Hematopoietic multipotent progenitor cell treated with erythropoietin and hydrocortisone succinate and interleukin-3 and kit ligand, for 4 days (in vitro differentiated cells): ENCODE measurements at places on chromosomes 7 and 10.

GRCh38 chr10:70084189-70084588 is 31.5 kb downstream of the MACROH2A2 start:
- DNase-seq: peak; percentile 32

GRCh38 chr10:932589-932988 is 1.1 kb upstream of the LARP4B start:
- DNase-seq: no peak

DNA sequence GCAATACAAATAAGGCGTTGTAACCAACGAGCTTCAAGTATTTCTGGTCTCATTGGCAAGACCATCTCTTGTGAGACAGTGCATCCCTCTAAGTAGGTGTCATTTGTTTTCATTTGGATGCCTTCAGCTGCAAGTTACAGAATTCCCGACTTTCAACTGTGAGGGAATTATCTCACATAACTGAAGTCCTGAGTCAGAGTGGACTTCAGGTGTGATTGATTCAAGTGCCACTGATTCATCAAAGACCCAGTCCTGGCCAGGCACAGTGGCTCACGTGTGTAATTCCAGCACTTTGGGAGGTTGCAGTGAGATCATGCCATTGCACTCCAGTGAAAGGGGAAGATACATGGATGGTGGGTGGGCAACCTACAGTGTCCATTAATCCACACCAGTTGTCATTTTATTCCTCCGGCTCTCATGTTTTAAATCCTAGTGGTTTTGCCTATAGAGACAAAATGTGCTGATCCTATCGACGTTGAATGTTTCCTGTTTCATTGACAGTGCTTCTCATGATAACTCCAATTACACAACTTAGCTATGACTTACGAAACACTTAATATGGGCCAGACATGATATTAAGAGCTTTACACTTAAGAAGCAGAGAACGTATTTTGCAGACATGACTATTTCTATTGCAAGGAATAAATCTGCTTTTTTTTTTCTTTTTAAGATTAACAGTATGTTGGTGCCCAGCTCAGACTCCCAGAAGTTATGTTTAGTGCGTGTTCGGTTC is 268.0 kb downstream of the FRMD4A start:
- DNase-seq: peak; percentile 50

DNA sequence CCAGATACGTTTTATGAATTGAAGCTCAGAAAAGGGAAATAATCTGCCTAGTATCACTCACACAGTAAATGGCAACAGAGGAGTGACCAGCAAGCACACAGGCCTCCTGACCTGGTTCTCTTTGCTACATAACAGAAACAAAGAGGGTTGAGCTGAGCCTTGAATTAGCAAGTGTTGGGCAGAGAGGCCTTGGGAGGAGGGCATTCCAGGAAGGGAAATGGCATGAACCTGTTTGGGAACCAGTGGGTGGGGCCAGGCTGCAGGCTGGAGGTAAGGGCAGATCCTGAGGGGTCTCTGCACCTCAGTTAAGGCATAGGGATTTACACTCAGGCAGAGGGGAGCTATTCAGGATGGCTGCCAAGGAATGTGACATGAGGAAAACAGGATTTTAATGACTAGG is 24.8 kb upstream of the CYCS start:
- no peak for DNase-seq

DNA sequence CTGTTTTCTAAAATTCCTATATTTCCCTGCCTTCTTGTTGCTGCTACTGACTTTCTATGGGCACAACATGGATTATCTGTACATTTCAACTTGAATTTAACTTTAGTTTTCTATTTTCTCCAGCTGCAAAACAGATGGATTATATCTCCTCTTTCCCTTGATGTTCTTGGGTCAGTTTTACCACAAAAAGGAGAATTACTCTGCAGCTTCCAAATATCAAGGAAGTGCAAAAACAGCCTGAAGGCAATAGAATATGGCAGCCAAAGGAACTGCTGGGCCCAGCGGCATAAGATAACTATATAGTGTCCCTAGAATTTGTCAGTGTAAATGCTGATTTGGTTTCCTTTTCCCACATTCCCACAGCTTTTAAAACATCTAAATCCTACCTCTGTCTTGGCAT is 29.1 kb downstream of the CPED1 start:
- no peak for DNase-seq

DNA sequence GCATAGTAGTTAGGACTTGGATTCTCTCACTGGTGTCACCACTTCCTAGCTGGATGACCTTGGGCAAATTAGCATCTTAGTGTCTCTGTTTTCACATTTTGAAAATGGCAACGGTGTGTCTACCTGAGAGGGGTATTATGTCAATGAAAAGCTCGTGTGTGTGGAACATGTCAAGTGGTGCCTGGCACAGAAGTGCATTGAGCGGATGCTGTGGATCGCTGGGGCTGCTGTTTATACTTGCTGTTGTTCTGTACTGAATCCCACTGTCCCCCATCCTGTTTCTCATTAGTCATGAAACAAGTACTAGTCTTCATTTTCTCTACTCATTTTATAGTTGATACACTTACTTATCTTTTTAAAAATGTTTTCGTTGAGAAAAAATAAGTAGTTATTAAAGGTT is 26.1 kb downstream of the RBM33 start:
- no peak for DNase-seq

- DNase-seq: no peak
Measured at GRCh38 chr10:78441694-78442093, 408.0 kb downstream of the RPS24 start.

GRCh38 chr10:32232378-32232777 is 114.6 kb downstream of the EPC1 start:
- no peak for DNase-seq

DNA sequence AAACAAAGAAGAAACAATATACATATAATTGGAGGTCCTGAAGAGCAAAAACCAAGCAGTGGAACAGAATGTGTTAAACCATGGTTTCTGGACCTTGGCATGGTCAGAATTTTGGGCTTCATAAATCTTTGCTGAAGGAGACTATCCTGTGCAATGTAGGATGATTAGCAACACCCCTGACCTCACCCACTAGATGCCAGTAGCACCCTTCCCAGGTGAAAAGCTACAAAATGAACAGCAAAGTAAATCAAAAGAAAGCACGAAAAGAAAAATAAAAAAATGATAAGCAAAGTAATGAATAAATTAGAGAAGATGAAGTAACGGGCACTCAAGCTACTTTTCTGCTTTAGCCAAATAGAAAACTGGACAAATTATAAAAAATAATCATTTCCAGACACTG is 19.2 kb upstream of the ZPBP start:
- DNase-seq: no peak

GRCh38 chr10:67770537-67770936 is 67.5 kb downstream of the DNAJC12 start:
- DNase-seq: no peak

DNA sequence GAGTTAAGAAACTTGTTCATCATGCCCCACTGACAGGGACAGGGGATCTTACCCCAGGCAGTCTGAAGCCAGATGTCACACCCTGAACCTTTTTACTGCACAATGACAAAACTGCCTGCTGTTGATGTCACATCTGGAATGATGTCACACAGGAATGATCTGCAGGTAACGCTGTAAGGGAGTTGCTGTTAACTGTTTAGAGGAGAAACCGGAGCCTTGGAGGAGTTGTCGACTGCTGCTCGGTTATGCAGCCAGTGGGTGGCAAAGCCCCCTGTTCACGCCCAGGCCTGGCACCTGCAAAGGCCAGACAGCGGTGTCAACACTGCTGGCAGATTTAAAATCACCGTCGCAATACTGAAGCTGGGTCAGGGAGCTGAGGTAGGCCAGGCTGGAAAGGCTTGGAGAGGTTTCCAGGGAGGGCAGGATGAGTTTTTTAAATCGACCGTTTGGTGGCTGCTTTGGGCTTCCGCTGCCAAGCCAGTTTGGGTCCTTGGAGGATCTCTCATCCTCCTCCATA is 10.0 kb upstream of the SLIT1 start:
- DNase-seq: no peak

- DNase-seq: no peak
Measured at GRCh38 chr7:24721481-24722001, 35.7 kb downstream of the GSDME start.

DNA sequence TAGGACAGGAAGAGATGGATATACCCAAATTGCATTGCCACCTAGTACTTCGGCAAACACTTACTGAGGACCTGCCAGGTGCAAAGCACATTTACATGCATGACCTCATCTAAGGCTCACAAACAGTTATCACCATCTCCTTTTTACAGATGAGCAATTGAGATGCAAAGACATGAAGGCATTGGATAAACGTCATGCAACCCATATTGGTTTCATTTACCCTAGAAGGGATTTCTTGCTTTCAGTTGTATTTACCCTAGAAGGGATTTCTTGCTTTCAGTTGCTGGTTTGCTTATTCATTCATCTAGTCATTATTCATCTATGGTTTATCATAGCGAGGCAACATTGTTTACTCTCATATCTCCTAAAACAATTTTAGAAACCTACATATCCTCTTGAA is 52.2 kb downstream of the STEAP1B start:
- no peak for DNase-seq

GRCh38 chr7:21886396-21886795 is 59.3 kb downstream of the CDCA7L start:
- no peak for DNase-seq

GRCh38 chr7:70738151-70738885 is 393.6 kb upstream of the GALNT17 start:
- no peak for DNase-seq

DNA sequence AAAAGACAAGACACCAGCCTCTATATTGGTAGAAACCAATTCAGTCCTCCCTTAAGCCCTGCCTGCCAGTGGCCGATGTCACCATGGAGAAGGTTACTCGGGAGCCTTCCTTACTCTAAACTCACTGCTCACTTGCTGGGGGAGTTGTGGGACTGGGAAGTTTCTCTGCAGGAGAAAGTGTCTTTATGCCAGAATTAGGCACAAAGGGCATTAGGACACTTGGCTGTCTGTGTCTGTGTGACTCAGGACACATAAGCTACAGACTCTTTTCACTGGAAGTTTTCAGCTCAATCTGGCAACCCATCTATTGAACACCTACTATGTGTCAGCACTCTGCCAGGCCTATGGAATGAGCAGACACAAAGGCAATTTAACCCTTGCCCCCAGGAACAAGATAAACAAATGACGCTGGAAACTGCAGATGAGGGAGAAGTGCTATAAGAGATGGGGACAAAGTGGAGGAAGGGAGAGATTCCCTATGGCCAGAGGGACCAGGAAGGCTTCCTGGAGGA is 49.5 kb upstream of the CACUL1 start:
- no peak for DNase-seq

DNA sequence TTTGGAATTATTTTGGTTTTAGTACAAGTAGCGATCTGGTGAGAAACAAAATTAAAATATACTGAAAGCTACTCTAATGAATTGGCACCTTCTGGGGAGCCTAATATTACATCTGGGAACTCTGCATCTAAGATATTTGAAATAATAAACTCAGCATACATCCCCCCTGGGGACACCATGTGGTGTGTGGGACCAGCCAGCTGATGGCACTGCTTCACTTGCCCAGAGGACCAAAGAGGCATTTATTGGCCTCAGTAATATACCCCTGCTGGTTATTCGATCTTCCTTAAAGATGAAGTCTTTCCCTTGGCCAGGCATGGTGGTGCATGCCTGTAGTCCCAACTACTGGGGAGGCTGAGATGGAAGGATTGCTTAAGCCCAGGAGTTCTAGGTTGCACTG is 195.1 kb upstream of the AUTS2 start:
- DNase-seq: peak; percentile 73

DNA sequence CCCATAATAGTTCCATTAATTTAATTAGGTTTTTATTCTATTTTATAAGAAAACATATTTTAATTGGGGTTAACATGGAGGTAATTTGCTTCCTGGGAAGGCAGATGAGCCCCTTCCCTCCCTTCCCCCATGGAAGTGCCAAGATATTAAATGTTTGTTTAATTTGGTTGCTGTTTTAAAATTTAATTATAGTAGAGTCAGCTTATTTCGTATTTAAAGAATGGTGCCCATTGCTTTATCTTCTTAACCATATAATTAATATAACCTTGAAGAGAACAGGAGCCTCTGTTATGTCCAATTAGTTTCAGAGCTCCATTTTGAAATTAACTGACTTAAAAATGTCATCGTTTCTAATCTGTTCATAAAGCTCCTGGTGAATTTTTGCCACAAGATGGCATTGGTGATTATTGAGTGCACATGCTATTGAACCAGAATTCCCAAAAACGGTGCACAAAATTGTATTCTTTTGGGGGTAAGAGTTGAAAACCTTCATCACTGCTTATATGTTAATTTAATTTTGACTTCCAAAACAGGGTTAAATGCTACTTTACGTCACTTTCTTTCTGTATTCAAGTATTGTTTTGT is 26.0 kb downstream of the KLHDC10 start:
- DNase-seq: no peak

GRCh38 chr7:4014346-4015050 is 667.6 kb upstream of the FOXK1 start:
- DNase-seq: no peak

DNA sequence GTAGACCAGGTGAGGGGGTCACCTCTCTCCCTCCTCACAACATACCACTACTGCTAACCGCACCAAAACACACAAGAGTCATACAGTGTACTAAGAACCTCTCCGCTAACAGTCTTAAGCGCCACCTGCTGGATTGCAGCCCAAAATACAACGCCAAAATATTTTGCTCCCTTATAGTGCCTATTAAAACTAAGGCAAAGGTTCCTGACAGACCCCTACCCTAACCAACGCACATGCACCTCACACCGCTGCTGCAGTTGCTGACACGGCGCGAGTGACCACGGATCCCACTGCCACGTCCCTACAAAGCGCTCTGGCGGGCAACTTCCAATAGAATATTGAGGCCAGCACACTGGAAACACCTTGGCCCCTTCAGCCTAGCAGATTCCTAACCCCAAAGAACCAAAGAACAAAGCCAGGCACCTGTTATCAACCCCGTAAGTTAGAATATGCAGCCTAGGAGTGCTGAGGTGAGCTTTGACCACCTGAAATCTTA is 563.6 kb upstream of the SEMA3D start:
- DNase-seq: peak; percentile 71

DNA sequence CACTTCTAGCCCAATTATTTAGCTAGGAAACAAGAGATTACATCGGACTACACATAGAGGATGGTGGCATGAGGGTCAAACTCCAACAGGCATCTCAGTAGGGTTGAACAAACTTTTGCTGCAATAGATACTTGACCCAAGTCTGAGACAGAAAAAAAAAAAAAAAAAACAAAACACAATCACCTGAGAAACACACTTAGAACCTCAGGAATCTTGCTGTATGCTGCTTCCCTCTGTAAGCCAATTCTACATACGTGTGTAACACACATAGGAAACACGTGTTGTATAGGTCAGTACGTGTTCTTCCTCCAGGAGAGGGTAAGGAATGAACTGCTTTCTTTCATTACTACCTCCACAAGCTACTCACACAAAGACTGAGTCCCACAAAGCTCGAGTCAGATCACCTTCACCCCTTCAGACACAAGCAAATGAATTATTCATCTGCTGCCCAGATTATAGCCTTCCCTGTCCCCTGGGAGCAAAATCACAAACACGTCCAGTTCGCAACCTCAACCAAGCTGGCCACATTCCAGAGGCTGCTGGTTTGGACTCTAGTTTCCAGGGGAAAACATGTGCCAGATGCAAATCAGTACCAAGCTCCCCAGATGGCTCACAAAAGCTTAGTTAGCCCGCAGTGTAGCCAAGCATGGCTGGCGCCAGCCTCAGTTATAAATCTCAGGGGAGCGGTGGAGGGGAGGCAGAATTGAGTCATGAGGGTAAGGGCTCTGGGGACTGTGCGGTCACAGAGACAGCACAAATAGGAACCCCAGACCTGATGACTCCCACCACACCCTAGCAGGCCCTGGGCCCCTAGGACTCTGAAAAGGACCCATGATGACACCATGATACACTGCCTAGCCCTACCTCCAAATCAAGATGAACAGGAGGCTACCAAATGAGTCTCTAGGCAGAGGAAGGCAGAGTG is 15.1 kb downstream of the PSAP start:
- DNase-seq: no peak
